ENCODE measurements at places on chromosomes 1 and 21.

DNA sequence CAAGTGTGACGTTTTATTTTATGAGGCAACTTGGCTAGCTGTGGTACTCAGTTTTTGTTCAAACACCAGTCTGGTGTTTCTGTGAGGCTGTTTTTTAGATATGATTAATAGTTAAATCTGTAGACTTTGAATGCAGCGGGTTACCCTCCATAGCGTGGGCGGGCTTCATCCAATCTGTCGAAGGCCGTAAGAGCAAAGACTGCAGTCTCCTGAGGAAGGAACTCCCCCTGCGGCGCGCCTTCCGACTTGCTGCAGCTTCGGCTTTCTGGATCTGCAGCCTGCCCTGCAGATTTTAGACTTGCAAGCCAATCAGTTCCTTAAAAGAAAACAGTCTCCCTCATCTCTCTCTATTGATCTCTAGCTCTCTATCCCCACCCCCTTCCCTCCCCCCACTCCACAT lies 4.2 kb upstream of the ZNF496 start:
- no peak for DNase-seq

DNA sequence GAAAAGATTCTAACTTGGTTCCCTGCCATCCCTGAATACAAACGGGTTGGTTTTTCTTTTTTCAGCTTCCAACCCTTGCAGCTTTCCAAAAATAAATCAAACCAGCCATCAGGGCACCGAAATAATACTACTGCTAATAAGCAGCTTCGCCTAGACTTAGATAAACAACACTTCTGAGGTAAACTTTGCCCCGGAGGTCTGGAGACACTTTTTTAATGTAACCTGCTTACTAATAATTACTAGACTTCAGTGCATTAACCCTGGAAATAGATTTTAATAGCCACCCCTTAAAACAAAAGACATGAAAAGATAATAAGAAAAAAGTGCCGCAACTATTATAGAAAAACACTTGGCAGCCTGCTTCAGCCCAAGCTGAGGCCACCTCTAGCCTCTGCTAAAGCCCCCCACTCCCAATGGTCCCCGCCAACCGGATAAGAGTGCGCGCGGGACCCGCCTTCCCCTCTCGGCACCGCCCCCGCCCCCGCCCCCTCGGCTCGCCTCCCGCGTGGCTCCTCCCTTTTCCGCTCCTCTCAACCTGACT lies 405 bp upstream of the GADD45A start:
- no peak for DNase-seq

DNA sequence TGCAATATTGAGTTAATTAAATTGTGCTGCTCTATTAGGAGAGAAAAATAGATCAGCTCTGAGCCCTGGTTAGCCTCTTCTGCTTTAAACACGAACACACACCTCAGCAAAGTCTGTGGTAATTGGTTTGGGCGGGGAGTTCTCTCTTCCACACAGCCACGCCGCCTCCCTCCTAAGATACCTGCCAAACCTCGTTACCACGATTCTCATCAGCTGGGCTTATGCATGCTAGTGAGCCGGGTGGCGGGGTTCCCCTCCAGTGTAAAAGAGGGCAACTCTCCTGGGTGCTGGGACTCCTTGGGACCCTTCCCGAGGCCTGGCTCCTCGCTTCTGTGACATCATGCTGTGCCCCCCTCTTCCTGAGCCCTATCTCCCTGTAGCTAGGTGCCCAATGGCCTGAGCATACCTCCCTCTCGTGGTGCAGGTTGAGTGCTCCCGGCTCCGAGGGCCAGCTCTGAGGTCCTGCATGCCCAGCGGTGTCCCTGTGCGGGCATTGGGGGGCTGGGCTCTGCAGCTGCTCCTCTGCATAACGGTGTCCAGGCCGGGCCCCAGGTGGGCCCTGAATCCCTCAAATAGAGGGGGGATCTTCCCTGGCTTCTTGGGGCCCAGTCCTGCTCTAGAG lies 182.9 kb downstream of the PRDM16 start:
- no peak for DNase-seq

DNA sequence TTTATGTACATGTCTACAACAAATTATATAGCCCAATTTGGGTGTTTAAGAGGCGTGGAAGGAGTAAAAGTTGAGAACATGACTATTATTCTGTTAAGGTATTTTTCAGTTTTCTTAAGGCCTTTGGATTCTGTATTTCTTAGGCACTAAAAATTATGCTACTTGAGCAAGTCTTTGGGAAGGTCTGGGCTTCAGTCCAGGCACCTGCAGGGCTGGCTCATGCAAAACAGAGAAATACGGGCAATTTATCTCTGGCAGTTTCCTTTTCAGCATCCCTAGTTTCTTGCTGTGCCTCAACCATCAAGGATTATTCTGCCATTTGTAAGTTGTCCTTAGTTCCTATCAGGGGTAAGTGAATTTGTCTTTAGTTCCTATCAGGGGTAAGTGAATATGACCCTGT lies 358.8 kb upstream of the B3GALT2 start:
- no peak for DNase-seq

DNA sequence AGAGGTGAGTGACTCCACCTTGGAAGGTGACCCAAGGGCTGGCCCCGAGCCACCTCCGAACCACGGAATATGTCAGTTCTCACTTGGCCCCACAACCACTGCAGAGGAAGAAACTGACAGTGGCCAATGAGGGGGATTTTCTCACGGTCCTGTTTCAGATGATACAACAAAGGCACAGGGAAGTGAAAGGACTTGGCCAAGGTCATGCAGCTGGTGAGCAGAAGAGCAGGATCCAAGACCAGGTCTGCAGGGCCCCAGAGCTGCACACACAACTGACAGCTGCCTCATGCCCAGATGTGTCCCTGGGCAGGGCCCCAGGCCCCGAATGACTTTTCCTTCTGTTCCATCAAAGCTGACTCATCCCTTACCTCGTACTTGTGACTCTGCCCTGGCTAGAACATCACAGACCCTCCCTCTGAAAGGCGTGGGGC lies 25.8 kb upstream of the EVA1B start:
- DNase-seq = no peak

DNA sequence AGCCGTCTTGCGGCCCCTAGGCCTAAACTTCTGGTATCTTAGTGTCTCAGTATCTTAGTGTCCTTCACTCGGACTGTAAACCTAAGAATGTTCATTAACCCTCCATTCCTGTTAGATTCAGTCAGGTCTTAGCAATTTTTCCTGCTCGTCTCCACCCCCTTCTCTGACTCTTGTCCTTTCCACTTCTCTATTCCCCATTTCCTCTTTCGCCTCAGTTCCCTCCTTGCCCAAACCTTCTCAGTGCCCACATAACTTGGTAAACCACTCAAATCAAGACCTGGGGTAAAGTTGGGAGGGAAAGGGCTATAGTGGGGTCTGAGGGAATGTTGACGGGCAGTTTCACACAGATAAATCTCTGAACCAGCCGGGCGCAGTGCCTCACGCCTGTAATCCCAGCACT lies 726 bp upstream of the FCER1G start:
- DNase-seq = no peak

DNA sequence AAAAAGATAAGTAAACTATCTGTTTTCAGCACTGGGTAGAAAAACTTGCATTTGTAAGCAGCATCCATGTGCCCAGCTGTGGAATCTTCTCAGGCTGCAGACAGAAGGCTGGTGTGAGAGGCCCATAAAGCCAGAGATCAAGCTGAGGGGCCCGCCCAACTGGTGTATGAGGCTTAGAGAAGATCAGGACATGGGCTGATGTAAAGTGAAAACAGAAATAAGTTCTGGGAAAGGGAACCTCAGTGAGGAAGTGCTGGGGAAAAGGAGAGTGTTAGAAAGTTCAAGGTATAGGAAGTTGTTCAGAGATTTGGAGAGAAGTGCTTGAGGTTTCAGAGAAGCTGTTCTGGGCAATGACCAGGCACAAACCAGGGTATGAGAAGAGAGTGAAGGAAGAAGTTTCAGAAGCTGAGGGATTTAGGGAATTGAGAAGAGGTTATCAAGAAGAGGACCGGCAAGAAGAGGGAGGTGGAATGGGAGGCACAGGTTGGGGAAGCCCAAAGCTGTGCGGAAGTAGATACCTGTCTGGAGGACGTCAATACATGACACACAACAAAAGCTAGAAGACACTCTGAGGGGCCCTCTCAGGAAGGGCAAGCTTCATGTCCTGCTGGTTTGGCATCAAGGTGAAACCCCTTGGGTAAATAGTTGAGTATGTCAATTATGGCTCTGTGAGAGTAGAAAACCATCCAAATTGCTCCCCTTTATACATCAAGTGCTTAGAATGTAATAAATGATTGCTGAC lies 2.7 kb upstream of the CD5L start:
- no peak for DNase-seq

DNA sequence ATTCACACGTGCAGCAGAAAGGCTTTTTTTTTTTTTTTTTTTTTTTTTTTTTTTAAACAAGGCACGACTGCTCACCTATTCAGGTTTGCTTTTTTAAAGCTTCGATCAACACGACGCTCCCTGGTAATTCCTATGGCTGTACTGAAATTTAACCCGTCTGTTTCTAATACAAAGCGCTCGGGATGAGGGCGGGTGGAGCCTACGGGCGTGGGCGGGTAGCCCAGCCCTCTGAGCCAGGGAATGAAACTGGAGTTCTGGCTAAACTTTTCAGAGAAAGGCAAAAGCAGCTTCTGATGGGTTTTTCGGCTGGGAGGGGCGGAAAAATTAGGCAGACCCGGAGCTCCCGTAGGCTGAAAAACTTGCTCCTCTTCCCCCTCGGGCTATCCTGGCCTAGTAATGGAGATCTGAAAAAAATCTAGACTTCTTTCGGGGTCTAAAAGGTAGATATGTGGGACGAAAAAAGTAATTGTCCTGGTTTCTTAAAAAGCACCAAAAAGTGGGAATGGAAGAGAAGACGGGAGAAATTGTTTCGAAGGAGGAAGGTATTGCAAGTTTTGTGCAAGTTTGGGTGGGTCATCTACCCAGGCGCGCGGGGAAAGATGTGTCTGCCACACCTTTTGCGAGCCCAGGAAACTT lies 7.4 kb downstream of the NR5A2 start:
- DNase-seq = no peak

GRCh38 chr21:37087188-37087587 lies 14.1 kb downstream of the TTC3 start:
- no peak for DNase-seq

DNA sequence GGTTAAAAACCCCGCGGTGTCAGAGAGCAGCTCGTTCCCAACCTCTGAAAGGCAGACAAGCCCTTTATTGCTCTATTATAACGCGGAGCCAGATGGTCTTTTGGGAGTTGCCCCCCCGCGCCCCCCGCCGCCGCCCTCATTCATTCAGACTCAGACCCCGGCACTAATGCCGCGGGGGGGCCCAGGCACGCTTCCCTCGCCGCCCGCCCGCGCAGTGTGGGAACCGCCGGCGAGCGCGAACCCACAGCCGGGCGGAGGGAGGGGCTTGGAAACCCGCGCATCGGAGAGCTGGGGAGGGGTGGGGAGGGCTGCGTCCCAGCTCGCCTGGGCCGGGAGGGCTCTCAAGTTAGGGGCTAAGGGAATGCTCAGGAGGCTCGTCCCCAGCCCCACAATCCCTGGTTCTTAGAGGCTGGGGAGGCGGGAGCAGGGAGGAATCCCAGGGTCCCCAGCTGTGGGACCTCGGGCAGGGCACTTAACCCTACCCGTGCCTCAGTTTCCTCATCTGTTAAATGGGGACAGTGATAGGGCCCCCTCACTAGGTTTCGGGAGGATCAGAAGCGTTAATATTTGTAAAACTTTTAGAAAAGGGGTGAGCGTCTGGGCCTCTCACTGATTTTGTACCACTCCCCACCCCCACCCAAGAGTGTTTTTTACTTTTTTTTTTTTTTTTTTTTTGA lies 10.9 kb upstream of the HES5 start:
- DNase-seq = no peak

GRCh38 chr1:89170170-89171066 lies 5.4 kb downstream of the GBP7 start:
- DNase-seq = no peak

- no peak for DNase-seq
Measured at GRCh38 chr1:196115646-196116045, 492.6 kb downstream of the KCNT2 start.

GRCh38 chr21:40647706-40648105 lies 199.3 kb downstream of the DSCAM start:
- no peak for DNase-seq

GRCh38 chr21:28892199-28893111 lies 100.2 kb downstream of the LTN1 start:
- no peak for DNase-seq

DNA sequence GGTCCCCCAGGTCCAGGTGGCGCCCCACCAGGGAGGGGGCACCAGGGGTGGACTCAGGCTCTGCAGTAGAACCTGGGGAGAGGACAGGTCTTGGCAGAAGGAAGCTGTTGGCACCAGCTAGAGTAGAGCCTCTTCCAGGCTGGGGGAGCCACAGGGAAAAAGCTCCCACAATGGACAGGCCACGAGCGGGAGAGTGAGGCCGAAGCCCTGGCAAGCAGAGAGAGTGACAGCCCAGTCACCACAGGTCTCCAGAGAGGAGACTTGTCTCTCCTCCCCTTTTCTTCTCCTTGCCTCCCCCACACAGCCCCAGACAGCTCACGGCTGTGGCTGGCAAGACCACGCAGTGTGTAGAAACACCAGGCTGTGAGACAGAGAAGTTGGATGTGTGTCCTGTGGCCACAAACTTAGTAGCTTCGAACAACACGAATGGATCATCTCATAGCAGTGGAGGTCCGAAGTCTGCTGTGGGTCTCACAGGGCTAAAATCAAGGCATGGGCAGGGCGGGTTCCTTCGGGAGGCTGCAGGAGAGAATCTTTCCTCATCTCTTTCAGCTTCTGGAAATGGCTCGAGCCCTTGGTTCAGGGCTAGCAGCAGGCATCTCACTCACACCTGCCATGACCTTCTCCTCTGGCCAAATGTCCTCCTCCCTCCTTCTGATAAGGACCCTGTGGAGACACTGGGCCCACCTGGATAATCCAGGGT lies 3.3 kb downstream of the KRTAP12-4 start:
- no peak for DNase-seq

- DNase-seq = no peak
Measured at GRCh38 chr1:70353601-70354331, 756 bp downstream of the ANKRD13C start.

GRCh38 chr1:31216016-31216415 lies 23.7 kb downstream of the NKAIN1 start:
- no peak for DNase-seq

DNA sequence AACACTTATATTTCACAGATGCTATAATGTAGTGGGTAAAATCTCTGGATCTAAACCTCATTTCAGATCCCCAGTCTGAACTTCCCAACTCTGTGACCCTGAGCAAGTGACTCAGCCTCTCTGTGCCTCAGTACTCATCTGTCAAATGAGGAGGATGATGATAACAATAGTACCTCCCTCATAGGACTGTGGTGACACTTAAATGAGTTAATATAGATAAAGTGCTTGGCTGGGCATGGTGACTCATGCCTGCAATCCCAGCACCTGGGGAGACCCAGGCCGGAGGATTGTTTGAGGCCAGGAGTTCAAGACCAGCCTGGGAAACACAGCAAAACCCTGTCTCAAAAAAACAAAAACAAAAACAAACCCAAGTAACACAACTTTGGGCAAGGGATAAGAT lies 4.7 kb upstream of the ECE1 start:
- DNase-seq = no peak

- DNase-seq = no peak
Measured at GRCh38 chr1:184036517-184036949, 995 bp downstream of the COLGALT2 start.

- DNase-seq = no peak
Measured at GRCh38 chr1:206082831-206083695, 30.1 kb downstream of the RHEX start.

GRCh38 chr1:29962336-29962735 lies 726.0 kb downstream of the PTPRU start:
- no peak for DNase-seq

Data from T-helper 17 cell (primary cell).